ENCODE measurements at places on chromosomes 11 and 22. TPM values are rescaled to one million over a fixed set of nuclear protein-coding genes. Genes with fewer than 3 reads are reported as not detected.

DNA sequence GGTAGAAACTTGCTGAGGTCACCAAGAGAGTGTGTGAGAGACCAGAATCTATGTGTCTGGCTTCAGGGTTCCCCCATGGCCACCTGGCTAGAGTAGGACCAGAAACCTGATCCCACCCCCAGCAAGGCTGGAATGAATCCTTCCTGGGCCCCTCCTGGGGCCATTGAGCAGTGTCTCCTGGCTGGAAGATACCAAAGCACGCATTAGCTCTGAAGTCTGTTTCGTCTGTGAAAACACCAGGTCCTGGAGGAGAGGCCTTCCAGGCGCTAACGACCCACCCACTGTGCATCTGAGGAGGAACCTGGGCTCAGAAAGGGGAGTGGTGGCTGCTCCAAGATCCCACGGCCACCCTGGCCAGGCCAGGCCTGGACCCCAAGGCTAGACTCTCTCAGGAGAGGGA lies 15.5 kb upstream of the TSKU start:
- DNase-seq, result no peak

DNA sequence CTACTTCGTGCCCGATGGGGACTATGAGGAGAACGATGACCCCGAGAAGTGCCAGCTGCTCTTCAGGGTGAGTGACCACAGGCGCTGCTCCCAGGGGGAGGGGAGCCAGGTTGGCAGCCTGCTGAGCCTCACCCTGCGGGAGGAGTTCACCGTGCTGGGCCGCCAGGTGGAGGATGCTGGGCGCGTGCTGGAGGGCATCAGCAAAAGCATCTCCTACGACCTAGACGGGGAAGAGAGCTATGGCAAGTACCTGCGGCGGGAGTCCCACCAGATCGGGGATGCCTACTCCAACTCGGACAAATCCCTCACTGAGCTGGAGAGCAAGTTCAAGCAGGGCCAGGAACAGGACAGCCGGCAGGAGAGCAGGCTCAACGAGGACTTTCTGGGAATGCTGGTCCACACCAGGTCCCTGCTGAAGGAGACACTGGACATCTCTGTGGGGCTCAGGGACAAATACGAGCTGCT lies 751 bp downstream of the FIBIN start:
- no peak for DNase-seq

Gene PHLDA2
- 71.3 TPM for total RNA-seq

Gene KRTAP5-9
- total RNA-seq, result not detected

DNA sequence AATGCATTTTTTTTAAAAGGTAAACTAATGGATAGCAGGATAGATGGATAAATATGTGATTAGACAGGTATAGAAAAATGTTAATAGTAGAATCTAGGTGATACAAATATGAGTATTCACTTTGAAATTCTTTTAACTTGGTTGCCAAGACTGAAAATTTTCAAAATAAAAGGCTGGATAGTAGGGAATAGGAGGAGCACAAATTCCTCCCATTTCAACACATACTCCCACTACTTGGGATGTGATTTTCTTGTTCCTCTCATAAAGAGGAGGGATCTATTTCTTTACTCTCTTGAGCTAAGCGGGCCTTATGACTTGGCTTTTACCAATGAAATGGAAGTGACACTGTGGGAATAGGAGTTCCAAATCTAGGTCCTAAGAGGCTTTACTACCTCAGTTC lies 35.9 kb downstream of the PIK3C2A start:
- DNase-seq, result no peak

Gene NEFH
- not detected for total RNA-seq

Gene ABCG4
- total RNA-seq, result not detected

DNA sequence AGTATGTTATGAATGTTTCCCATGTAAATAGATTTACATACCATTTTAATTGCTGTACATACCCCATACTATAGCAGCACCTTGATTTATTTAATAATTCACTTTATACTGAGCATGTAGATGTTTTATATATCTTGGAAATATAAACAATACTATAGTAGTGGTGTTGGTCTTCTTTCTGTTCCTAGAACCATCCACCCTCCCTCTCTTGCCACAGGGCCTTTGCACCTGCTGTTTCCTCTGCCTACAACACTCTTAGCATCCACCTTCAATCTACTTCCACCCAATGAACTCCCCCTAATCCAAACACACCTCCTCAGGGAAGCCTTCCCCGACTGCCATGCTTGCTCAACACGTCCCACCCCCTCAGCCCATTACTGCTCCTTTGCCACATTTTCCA lies 30.2 kb downstream of the TESMIN start:
- DNase-seq, result no peak

DNA sequence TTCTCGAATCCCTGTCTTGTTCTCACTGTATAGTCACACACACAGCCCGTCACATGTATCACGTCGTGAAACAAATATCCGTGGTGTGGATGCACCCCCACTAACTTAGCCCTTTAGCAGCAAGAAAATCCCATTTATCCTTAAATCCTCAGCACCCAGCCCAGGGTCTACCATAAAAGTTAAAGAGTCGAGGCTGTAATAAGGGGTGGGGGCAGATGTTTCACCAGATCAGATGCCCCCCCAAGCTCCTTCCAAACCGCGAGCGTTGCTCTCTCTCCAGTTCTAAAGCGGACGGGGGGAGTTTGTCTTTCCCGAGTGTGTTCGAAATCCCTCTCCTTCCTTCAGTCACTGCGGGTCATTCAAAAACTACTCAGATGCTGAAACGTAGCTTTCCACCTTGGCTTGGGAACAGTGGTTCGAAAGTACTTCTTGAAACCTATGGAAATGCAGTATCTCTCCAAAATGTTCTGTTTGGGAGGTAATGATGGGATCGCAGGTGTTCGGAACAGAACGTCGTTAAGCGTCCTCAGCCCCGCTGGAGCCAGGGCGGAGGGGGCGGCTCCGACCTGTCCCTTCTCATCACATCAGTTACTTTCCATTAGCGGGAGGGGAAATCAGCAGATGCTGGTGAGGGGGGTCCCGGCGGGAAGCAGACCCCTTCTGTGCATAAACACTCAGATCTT lies 156.2 kb downstream of the BRD1 start:
- no peak for DNase-seq

Gene WBP2NL
- not detected for total RNA-seq

DNA sequence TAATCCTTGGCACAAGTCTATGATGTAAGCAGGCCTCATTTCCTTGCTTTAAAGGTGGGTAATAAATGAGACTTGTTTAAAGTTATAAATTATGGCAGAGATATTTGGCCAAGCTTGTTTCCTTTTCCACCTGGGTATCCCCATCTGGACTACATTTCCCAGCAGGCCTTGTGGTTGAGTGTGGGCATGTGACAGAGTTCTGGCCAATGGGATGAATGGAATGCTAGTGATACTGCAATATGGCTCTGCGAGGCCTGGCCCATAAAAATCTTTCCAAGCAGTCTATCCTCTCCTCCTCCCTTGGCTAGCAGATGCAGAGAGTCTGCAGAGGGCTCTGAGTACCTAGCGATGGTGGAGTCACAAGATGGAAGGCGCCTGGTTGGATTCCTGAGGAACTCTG lies 102.5 kb downstream of the TIMP3 start:
- peak; percentile 48 for DNase-seq

Gene FERMT3
- total RNA-seq, result 2.0 TPM

- DNase-seq, result no peak
Measured at GRCh38 chr22:38187413-38188212, 6.0 kb upstream of the PLA2G6 start.

DNA sequence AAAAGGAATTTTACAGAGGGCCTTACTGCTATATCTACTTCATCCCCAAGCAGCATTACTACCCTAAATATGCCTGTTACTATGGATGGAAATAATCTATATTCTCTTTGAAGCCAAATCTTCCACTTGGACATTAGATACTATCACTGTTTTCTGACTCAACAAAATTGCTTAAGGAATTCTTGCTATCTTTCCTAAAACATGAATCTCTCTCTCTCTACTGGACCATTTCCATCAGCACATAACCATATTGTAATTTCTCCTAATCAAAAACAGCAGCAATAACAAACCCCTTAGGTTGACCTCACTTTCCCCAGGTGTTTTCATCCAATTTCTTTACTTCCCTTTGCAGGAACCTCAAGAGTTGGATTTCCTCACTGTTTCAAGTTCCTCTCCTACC lies 67.9 kb upstream of the BLID start:
- DNase-seq, result no peak

- no peak for DNase-seq
Measured at GRCh38 chr11:93192163-93192562, 5.6 kb downstream of the SLC36A4 start.

DNA sequence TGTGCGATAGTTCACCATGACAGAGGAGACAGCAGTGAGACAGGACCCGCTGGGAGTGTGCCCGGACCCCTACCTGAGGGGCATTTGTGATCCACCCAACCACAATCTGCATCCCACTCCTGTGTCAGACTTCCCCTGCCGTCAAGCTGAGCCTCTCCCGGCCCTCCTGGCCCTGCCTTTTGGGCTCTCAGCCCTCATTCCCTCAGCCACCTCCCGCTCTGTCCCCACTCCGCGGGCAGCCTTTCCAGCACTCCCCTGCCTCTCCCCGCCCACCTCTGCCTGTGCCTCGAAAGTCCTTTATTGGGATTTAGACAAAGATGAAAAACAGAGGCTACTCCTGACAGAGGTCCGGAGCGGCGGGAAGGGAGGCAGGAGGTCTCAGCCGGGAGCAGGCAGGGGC lies 4.2 kb downstream of the NFAM1 start:
- DNase-seq, result no peak

- peak; percentile 20 for DNase-seq
Measured at GRCh38 chr22:44419429-44419828, 78.6 kb downstream of the RTL6 start.

DNA sequence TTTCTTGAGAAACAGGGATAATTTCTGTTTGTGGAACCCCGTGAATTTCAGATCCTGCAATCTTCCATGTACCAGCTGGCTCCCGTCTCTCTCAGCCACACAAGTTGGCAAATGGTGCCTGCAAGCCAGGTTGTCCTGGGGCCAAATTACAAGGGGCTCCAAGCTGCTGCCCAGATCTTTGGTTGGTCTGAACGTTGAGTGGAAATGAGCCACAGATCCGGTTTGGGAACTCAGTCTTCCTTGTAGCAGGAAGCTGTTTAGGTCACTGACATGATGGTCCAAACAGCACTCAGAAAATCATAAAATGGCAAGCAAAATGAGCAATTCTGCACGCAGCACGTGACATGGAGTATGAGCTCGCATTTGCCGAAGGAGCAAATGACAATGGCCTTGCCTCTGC lies 1496.4 kb downstream of the TBC1D22A start:
- DNase-seq, result no peak

DNA sequence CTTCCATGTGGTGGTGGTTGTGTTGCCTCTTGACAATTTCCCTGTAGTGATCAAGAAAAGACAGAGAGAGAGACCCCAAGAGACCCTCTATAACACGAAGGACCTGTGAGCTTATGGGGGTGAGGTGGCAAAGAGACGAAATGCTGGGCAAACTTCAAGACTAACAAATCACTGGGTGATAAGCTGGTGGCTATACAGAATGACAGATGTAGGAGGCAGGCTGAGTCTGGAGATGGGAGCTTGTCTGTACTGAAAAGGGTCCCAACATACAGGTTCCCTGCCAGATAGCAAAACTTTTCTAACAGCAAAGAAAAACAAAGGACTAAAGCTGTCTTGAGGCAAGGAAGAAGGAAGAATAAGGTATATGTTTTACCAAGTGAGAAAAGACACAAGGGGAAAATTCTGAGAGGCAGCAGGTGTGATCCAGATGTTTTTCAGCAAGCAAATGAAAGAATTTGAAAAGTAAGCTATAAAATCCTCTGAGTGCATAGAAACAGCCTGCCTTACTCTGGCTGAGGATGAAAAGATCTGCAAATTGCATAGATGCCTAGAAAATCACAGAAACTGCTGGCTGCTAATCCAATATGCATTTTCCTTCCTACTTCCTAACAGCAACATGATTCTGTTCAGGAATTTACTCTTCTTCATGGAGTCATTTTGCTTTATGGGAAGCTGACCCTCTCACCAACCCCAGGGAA lies 21.9 kb upstream of the LYVE1 start:
- DNase-seq, result no peak

Data from HT1080 (cell line).